ENCODE measurements at places on chromosomes 3 and 15.

DNA sequence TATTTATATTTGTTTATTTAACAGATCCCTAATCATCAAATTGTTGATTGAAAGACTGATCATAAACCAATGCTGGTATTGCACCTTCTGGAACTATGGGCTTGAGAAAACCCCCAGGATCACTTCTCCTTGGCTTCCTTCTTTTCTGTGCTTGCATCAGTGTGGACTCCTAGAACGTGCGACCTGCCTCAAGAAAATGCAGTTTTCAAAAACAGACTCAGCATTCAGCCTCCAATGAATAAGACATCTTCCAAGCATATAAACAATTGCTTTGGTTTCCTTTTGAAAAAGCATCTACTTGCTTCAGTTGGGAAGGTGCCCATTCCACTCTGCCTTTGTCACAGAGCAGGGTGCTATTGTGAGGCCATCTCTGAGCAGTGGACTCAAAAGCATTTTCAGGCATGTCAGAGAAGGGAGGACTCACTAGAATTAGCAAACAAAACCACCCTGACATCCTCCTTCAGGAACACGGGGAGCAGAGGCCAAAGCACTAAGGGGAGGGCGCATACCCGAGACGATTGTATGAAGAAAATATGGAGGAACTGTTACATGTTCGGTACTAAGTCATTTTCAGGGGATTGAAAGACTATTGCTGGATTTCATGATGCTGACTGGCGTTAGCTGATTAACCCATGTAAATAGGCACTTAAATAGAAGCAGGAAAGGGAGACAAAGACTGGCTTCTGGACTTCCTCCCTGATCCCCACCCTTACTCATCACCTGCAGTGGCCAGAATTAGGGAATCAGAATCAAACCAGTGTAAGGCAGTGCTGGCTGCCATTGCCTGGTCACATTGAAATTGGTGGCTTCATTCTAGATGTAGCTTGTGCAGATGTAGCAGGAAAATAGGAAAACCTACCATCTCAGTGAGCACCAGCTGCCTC is 14.7 kb downstream of the THBS1 start:
- no peak for DNase-seq

- no peak for DNase-seq
Measured at GRCh38 chr3:196590279-196590678, 21.8 kb downstream of the FBXO45 start.

DNA sequence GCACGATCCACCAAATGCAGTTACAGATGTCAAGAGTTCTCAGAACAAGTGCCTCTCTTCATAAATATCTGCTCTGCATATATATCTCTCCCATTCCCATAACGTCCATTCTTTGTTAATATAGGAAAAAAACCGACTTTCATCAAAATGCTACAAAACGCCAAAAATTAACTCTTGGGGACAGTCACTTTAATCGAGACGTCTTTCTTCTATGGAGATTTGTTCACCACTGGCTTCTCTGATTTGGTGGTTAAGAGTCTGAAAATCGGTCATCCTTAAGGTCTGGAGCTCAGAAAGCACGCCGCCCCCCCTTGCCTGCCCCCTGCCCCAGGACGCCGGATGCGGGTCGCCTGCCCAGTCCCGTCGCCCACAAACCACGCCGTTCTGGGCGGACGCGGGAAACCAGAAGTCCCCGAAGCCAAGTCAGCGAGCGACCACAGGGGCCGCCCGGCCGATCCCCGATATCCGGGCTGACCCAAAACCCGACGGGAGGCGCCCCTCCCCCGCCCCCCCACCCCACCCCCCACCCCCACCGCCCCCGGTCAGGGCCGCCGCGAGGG is 252.7 kb downstream of the TJP1 start:
- DNase-seq = no peak

DNA sequence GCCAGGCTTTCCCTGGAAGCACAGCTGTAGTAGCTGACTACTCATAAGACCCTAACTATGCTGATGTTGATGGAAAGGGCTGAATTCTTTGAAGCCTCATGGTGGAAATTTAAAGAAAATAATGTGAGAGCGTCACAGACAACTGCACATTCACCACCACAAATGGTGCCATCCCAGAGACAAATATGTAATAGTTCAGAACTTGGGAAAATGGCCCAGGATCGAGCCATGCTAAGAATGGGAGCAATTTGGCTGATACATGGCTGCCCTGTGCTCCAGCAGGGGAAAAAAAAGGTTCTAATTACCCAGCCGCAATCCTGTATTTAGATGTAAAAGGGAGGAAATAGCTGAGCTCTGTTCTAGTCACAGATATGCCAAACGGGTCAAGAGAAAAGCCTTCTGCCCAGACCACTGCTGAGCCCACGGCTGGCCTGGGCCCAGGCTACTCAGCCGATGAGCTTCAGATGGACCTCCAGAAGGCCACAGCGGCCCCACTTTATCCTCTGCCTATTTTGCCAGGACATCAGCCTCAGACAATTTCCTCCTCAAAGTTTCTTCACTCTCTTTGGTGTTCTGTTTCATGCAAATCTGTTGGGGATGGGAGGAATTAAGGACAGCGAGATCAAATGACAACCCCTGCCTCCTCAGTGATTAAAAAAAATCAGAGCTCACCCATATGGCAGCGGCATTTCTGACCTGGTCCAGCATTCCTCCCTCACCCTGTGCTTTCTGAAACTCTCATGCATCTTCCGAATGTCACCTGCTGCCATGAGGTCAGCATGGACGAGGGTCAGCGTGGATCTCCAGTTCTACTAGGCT is 54.5 kb upstream of the MEX3B start:
- no peak for DNase-seq

- no peak for DNase-seq
Measured at GRCh38 chr3:4528819-4529600, 35.9 kb downstream of the ITPR1 start.

DNA sequence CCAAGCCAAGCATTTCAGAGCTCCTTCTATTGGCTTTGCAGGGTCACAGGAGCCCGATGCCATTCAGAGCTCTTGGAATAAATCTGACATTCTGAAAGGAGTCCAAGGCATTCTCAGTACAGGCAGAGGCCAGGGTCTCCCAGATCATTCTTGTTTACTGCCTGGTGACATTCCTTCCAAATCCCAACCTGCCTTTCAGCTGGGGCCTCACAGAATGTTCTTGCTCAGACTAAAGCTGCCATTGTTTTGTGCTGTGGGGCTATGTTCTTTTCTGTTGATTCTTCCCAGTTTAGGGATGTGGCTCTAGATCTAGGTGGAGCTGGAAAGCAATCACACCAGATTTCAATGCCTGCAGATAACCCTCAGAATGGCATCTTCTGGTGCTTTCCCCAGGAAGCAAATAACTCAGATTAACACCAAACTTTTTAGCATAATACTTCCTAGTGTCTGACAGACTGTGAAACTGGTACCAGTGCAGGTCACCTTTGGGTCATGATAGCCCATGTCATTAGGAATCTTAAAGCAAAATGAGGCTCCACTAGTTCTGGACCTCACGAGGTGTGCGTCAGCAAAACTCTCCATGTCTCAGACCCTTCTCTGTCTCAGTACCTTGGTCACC is 166.9 kb downstream of the CHST2 start:
- DNase-seq = no peak

DNA sequence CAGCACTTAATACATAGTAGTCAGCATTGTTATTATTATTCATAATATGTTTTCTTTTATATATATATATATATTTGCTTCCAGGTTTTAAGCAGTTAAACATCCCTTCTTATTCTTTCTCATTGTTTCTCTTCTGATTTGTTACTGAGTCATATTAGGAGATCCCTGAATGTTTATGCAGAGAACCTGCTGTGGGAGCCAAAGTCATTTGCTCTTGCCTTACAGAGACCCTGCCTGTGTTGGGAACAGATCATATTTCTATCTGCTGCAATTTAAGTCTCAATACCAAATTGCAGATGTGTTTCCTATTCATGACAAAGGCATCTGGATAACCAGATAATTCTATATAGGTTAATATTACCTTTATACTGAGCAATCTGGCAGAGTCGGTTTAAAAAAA is 323.0 kb upstream of the UMPS start:
- DNase-seq = no peak

DNA sequence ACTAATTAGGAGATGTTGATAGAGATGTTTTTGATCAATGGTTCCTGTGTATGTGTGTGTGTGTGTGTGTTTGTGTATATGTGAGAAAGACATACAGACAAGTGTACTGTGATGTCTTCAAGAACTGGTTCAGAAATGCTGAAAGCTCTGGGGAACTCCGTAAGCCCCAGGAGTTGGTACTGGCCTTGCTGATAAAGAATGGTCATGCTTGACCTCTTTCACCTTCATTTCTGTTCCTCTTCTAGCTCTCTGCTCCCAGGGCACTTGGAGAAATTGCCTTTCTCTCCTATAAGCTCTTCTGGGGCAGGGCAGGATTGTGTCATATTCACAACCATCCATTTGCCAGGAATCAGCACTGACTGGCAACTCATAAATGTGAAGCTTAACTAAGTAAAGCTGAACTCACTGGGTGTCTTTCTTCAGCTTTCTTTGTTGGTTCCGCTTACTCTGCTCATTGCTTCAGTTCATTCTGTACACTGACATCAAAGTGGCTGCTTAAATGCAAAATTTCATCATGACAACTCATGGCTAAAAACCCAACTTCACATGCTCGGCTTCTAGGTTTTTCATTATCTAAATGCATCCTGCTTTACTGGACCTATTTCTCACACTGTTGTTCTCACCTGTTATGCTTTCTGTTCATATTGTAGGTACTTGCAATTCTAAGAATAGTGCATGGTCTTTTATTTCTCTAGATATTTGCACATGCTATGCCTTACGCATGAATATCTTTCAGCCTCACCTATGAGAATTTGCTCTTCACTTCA is 162.1 kb upstream of the LYSMD4 start:
- DNase-seq = no peak

- no peak for DNase-seq
Measured at GRCh38 chr15:65198571-65198970, 12.7 kb downstream of the CILP start.

DNA sequence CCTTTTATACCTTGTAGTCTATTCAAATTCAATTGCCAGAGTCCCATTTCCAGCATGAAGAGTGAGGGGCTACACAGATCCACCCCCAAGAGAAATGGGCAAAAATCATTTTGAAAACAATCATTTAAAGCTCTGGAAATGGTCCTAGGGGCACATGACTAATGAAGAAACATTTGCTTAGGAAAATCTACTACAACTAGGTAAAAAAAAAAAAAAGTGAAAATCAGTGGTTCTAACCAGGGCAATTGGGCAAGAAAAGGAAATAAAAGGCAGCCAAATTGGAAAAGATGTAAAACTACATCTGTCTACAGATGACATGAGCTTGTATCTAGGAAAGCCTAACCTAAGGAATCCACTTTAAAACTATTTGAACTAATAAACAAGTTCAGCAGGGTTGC is 9.4 kb downstream of the IMPG2 start:
- no peak for DNase-seq

GRCh38 chr15:75436881-75437280 is 14.6 kb downstream of the SIN3A start:
- no peak for DNase-seq

- DNase-seq = no peak
Measured at GRCh38 chr3:72227486-72228070, 442.6 kb upstream of the PROK2 start.

All from CD4-positive, alpha-beta T cell treated with Interleukin-15 for 1 hour (primary cell).